ENCODE measurements at places on chromosomes 2 and 18.
A peak's percentile ranks its signal among the peaks of the same experiment; 100 is the strongest.

DNA sequence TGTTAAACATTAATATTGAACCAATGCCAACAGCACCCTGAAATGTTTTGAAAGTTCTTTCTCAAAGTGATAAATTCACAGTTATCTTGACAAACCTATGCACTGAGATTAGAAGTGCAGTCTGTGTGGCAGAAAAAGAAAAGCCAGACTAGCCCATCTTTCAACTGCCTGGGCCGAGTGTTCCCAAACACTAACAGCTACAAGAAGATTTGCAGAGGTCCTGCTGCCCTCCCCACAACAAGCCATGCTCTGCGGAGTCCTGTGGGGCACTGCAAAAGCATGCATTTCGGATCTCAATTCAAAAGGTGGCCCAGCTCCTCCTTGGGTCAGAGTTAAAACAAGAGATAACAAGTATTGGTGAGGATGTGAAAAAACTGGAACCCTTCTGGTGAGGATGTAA, 208.4 kb upstream of the TMEM200C start:
- no peak for DNase-seq
- H3K27ac ChIP-seq = no peak overlapping the region
- no peaks in the 10 kb centered on the region for H3K4me1 ChIP-seq
- no peaks in the 10 kb centered on the region for H3K36me3 ChIP-seq

- H3K27me3 ChIP-seq = peaks cover 1% of the 10 kb centered on the region
- H3K36me3 ChIP-seq = no peaks in the 10 kb centered on the region
- H3K4me3 ChIP-seq = no peak within 1 kb of the TSS
Observed at GRCh38 chr2:201806442-201807170, at the start of gene CDK15. CDK15 (plus strand) TSS chr2:201806537; CDS start chr2:201806665, 128 bp downstream.

DNA sequence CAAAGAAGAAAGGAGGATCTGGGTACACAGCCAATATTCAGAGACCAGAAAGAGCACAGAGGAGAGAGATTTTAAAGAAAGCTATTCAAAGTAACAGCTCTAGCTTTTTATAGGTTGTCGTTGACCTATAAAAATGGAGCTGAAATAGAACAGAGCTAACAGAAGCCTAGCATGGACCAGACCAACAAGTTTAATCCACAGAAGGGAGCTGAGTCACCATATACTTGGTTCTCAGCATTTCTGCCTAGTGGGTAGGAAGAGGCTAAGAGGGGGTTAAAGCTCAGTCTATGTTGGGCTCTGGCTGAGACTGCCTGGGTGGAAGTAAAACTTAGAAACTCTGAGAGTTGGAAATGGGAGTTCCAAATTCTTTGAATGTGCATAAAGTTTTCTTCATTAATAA, 678.0 kb upstream of the CDH2 start:
- H3K27ac ChIP-seq = no peak overlapping the region
- H3K4me1 ChIP-seq = no peaks in the 10 kb centered on the region
- no peak for DNase-seq

DNA sequence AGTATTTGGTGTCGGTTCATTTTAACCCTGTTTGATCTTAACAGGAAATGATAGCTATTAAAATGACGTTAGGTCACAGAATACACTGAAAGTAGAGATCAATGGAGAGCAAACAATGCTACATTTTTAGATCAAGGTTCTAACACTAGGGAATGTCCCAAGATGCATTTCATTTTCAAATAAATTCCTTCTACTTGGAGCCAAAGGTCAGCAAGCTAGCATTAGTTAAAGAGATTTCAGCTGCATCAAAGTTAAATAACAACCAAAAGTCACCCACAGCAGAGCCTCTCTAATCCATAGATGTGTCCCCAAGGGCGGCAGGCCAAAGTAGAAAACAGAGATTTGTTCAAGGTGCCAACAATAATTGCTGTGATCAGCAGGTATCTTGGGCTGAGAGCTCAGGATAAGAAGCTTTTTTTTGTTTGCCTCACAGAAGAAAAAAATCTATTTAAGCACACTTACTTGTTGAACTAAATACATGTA, 1233.6 kb upstream of the TMEFF2 start:
- peaks cover 33% of the 10 kb centered on the region for H3K4me1 ChIP-seq
- no peaks in the 10 kb centered on the region for H3K36me3 ChIP-seq
- H3K27ac ChIP-seq = peak overlapping the region; percentile 82

- no peak overlapping the region for H3K4me3 ChIP-seq
- DNase-seq = no peak
- peaks cover 12% of the 10 kb centered on the region for H3K4me1 ChIP-seq
- H3K27ac ChIP-seq = no peak overlapping the region
Observed at GRCh38 chr2:42860319-42861094, 68.1 kb upstream of the HAAO start.

DNA sequence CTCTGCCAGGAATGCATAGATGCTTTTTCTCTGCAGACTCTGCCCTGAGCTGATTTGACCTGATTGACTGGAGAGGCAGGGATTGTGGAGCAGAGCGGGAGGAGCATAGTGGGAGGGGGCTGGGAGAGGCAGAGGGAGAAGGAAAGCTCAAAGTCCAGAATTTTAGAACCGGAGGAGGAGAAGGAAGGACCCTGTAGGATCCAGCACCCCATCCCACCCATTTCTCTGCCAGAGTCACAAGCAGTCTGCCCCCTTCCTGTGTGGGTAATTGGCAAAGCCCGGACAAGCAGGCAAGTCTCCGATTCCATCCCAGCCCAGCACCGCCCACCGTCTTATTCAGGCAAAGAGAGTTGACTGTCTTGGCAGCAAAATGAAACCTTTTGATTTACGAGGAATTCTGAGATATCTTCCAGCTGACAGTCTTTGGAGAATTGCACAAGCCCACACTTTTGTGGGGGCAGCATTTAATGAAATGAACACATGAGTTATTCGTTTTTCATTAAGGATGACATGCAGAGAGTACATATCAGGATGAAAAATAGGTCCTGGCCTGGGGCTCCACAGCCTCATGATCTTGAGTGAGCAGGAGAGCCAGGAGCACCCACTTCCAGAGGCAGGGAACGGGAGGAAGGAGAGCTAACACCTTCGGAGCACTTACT, 103.1 kb downstream of the MCFD2 start:
- H3K27me3 ChIP-seq = no peaks in the 10 kb centered on the region
- no peak for DNase-seq
- no peak overlapping the region for H3K27ac ChIP-seq
- no peak overlapping the region for H3K4me3 ChIP-seq
- no peaks in the 10 kb centered on the region for H3K36me3 ChIP-seq

DNA sequence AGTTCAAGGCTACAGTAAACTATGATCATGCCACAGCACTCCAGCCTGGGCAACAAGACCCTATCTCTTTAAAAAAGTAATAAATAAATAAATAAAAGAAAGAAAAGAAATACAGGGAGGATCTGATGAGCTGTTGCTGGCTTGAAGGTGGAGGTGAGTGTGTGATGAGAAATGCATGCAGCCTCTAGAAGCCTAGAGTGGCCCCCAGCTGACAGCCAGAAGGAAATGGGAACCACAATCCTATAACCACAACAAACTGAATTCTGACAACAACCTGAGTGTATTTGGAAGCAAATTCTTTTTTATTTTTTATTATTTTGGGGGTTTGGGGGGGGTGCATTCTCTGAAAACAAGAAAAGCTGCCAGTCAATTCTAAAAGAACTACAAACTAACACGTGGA, 14.6 kb downstream of the NOL10 start:
- no peaks in the 10 kb centered on the region for H3K4me1 ChIP-seq
- no peak overlapping the region for H3K27ac ChIP-seq
- peaks cover 69% of the 10 kb centered on the region for H3K36me3 ChIP-seq
- H3K4me3 ChIP-seq = no peak overlapping the region
- H3K27me3 ChIP-seq = no peaks in the 10 kb centered on the region

DNA sequence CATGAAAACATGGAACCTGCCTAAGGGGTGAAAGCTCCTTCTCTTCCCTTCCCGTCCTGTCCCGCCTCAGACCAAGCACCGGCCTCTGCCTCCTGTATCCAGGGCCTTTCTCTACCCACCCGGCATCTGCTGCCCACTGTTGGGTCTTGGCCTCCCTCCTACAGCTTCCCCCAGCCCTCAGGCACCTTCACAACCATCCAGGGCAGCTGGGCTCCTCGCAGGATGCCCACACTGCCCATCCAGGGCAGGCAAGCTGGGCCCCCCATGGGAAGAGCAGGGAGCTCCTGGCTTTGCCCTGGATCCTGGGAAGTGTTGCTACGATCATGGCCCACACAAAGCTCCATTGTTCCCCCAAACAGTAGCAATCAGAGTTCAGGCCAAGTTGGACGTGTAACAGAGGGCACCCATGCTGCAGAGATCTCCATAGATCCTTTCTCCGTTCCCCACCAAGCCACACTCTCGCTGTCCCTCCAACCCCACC, 206.6 kb downstream of the NDUFA10 start:
- no peaks in the 10 kb centered on the region for H3K36me3 ChIP-seq
- no peak overlapping the region for H3K27ac ChIP-seq
- H3K4me3 ChIP-seq = no peak overlapping the region
- no peak for DNase-seq
- H3K4me1 ChIP-seq = peaks cover 11% of the 10 kb centered on the region

GRCh38 chr2:165811592-165812370, 17.7 kb upstream of the GALNT3 start:
- no peaks in the 10 kb centered on the region for H3K36me3 ChIP-seq
- no peak overlapping the region for H3K27ac ChIP-seq
- H3K27me3 ChIP-seq = no peaks in the 10 kb centered on the region

DNA sequence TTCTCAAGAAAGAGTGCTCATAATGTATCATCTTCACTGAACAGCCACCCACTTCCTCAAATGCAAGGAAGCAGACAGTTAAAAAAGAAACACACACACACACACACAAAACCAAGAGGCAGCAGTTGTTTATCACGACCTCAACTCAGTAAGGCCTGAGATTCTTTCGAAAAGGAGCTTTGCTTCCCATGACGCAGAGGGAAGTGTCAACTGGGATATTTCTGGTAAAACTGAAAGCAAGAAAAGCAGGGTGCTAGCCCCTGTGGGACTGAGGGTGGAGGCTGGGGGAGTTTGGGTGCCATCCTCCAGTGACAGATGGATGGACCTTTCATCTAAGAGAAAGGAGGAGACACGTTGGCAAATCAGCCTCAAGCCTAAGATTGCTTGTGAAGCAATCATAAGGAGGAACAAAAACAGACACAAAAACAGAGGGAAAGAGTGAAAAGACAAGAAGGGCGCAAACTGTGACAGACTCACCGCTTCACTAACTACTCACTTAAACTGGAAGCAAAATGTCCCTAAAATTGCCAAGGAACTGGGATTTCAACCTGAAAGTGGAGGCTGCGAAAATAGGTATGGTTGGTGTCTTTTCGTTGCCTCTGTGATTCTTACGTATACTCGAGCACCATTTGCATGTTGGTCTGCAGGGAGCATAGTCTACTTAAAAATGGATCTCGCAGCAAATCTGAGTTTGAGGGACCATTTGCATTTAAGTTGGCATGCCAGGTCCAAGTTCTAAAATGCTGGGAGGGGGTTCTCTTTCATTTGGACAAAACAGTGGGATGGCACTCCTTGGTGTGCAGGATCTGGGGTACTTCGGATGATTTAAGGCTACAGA, at the start of gene ARHGAP25:
TSS of gene ARHGAP25 (plus strand) at position 124 of the 838 bp plus-strand sequence. CDS start at position 513, 389 bp downstream.
- peaks cover 44% of the 10 kb centered on the region for H3K27me3 ChIP-seq
- no peaks in the 10 kb centered on the region for H3K4me1 ChIP-seq
- DNase-seq = no peak
- H3K27ac ChIP-seq = no peak within 1 kb of the TSS
